ENCODE measurements at places on chromosomes 16 and 17.

DNA sequence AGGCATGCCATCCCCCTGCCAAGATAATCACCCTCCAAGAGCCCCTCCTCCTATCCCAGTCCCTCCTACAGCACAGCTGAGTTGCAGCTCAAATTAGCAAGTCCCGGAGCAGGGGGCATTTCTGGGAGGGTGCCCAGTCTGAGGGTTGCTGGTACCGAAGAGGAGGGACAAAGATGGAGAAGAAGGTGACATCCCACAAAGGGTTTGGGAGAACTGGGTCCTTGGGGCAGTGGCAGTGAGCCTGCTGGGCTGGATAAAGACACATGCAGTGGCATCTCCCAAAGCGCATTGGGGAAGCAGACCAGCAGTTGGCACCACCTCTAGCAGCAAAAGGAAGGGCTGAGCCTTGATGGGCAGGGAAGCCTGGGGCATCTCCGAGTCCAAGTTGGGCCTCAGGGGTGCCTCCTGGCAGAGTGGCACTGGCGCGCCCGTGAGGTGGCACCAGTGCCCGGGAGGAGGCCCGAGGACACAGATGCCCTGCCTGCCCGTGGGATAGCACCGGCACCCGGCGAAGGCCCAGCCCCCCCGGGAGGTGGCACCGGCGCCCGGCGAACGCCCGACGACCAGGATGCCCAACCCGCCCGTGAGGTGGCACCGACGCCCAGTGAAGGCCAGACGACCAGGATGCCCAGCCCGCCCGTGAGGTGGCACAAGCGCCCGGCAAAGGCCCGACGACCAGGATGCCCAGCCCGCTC, 622 bp downstream of the TOM1L2 start:
- no peak for DNase-seq

DNA sequence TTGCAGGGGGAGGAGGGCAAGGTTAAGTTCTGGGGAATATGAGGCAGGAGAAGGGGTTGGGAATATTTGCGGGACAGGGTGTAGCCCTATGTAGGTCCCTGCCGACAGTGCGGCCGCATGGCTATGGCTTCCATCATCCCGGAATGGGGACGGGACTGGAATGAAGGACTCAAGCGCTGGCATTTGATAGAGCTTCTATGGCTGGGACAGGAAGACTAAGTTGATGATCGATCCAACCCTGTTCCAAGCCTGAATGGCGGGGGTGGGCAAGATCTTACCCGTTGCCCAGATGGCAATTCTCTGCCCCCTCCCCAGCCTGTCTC, 47.1 kb downstream of the SRCIN1 start:
- DNase-seq, result no peak

- DNase-seq, result no peak
Observed at GRCh38 chr17:1623057-1623630, 5.5 kb downstream of the SLC43A2 start.

DNA sequence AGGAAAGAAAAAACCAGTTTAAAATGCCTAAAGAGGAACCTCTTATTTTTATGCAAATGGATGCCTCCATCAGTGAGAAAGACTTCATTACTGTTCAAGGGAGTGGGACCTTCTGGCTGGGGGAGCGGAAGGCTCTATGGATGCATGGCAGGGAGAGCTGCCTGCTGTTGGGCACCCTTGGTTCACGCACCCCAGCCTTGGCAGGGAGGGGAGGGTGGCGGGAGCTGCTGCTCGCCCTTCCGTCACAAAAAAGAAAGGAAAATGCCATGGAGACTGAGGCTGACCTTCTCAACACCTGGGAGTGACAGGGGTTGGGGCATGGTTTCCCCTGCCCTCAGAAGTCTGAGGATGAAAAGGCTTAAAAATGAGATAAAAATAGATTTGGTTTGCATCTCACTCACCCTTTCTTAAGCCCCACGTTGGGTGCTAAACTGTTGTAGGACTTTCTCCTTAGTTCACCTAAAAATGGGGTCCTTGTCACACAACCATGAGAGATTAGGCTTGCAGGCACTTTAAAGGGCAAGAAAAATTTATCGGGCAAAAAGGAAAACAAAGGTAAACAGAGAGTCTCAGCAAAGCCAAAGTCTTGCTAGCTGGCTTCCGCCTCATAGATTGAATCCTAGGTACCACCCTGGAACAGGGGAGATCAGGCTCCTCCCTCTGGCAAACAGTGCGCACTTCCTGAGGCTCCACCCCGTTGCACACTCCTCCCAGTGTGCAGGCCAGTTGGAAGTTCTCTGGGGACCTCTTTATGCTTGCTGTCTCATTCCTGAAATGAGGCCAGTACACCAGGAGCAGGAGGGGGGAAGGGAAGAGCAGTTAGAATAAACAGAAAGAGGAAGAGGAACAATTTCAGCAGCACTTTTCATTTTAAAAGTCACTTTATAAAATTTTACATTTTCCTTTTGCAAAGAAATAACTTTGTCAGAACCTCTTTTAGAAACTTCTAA, 31.6 kb downstream of the PHKB start:
- DNase-seq, result peak; percentile 26

GRCh38 chr17:81396722-81397313, 1.6 kb downstream of the BAHCC1 start:
- DNase-seq, result peak; percentile 83

GRCh38 chr17:13492737-13493122, 109.0 kb downstream of the HS3ST3A1 start:
- no peak for DNase-seq

GRCh38 chr17:82734987-82735866, at the start of gene FN3K:
FN3K (plus strand) TSS chr17:82735615; CDS start chr17:82735637, 22 bp downstream.
- DNase-seq, result peak; percentile 72

- DNase-seq, result no peak
Observed at GRCh38 chr16:75836347-75837010, 110.2 kb upstream of the CPHXL start.

GRCh38 chr17:70137451-70138230, 31.7 kb upstream of the KCNJ2 start:
- no peak for DNase-seq

DNA sequence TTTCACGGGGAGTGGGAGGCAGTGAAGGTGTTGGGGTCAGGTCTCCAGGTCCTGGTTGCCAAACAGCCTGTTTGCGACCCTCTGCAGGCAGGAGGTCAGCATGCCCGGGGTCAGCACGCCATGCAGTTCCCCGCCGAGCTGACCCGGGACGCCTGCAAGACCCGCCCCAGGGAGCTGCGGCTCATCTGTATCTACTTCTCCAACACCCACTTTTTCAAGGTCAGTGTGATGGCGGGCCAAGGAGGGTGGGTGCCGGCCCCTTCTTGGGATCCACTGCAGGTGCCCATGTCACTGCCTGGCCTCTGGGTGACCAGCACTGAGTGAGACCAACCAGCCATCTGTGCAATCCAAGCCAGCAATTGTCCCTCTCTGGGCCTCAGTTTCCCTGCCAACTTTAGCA, 21.3 kb downstream of the ADGRG5 start:
- no peak for DNase-seq

- DNase-seq, result no peak
Observed at GRCh38 chr17:38730526-38731379, 612 bp downstream of the CISD3 start.

DNA sequence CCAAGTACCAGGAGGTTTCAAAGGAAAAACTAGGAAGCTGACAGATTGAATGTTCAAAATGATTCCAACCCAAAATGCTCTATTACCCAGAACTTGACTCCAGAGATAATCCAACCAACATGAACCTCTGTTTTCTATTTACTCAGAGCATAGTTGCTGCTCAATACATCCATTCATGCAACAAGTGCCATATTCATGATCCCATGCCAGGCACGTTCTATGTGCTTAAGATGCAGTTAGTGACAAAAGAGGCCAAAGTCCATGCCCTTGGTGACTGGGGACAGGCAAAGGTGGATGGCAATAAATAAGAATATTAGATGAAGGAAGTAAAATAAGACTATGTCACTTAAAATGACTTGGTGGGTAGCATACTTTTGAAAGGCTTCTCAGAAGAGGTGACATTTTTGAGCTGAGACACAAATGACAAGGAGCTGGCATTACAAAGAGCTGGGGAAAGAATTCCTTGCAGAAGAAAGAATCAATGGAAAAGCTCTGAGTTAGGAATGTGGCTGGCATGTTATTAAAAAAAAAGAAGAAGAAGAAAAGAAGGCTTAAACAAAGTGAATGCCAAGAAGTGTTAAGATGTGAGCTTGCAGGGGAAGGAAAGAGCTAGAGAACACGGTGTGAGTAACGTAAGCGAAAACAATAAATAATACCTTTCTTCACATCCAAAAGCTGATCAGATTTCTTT, 34.5 kb downstream of the TOX3 start:
- DNase-seq, result no peak

GRCh38 chr17:15981208-15981607, 18.3 kb downstream of the ZSWIM7 start:
- DNase-seq, result no peak

DNA sequence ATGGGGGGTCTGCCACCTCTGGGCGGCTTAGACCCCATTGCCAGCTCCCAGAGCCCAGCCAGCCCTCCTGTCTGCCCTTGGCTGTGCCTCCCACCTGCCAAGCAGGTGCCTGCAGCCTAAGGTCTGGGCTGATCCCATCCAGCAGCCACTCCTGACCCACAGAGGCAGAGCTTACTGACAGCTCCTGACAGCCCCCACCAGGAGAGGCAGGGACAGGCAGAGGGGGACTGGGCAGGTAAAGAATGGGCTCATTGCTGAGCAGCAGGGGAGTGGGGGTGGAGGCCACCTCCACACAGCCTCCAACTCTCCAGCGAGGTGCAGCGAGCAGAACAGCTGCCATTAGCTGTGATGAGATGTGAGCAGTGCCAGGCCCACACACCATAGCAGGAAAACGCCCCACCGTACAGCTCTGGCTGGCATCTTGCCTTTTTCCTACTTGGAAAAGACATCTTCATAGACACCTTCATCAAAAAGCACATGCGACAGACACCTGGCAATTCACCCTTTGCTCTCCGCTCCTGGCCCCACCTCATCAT, 164.4 kb downstream of the C16orf78 start:
- no peak for DNase-seq

GRCh38 chr17:29252101-29252791, 5.6 kb downstream of the CRYBA1 start:
- peak; percentile 18 for DNase-seq

DNA sequence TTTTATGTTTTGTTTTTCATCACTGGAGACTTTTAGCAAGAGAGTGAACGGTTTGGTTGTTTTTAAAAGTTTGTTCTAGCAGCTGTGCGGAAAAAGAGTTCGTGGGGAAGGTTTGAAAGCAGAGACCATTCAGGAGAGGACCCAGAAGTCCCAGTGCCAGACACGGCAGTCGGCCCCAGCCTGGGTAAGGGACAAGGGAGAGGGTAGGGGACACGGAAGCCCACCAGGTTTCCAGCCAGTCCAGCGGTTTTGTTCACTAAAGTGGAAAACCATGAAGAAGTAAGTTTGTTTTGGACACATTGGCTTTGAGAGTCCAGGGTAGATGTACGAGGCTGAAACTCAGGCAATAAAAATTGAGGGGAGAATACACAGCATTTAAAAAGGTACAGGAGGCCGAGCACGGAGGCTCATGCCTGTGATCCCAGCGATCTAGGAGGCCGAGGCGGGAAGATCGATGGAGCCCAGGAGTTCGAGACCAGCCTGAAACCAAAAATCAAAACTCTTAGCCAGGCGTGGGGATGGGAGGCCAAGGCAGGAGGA, 56.8 kb upstream of the RPH3AL start:
- no peak for DNase-seq

- DNase-seq, result no peak
Observed at GRCh38 chr16:12111223-12111622, 134.7 kb downstream of the SNX29 start.

DNA sequence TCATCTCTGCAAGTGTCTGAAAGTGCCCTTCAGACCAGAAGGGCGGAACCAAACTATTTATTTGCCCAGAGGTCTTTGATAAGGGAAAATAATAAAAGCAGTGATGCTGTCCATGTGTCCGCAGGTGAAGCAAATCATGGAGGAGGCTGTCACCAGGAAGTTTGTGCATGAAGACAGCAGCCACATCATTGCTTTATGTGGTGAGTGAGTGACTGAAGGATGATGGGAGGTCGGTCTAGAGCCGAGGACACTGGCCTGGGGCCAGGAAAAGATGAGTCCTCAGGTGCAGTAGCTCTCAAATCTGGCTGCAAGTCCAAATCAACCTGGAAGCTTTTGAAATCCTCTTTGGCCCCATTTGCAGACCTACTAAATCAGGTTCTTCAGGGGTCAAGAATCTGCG, 6.1 kb downstream of the SGSM2 start:
- DNase-seq, result no peak

GRCh38 chr17:72004611-72005331, 116.0 kb upstream of the SOX9 start:
- no peak for DNase-seq

DNA sequence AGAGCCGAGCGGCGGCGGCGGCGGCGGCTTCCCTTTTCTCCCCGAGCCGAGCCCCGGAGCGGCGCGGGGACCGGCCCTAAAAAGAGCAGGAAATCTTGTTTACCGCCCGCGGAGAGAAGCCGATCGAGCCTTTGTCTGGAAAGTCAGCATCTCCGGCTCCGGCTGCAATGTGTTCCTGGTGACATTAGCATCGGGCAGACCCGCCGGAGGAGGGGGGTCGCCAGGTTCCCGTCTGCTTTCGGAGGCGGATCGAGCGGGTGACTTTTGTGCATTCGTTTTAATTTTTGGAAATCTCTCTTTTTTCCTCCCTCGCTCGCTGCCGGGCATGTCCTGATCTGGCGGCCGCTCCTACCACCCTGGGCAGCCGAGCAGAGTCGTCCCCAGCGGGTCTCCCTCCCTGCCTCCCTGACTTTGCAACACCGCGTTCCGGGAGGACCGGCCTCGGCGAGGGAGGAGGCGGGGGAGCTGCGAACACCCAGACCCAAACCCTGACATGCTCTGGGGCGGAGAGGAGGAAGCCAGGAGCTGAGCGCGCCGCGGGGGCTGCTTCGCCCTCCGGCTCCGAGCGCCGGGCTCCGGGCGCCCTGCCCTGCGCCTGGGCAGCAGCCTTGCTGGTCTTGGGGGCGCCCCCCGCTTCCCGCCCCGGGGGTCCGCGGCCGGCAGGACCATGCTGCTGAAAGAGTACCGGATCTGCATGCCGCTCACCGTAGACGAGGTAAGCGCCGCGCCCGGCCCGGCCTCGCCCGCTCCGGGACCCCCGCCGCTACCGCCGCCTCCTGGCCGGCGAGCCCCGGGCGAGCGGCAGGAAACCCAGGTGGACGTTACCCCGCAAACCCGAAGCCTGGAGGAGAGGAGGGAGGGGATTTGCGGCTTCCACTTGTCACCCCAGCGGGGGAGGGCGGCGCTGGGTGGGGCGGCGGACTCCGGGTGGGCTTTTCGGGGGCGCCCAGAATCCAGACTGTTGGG, 690 bp downstream of the PITPNC1 start:
- peak; percentile 59 for DNase-seq

DNA sequence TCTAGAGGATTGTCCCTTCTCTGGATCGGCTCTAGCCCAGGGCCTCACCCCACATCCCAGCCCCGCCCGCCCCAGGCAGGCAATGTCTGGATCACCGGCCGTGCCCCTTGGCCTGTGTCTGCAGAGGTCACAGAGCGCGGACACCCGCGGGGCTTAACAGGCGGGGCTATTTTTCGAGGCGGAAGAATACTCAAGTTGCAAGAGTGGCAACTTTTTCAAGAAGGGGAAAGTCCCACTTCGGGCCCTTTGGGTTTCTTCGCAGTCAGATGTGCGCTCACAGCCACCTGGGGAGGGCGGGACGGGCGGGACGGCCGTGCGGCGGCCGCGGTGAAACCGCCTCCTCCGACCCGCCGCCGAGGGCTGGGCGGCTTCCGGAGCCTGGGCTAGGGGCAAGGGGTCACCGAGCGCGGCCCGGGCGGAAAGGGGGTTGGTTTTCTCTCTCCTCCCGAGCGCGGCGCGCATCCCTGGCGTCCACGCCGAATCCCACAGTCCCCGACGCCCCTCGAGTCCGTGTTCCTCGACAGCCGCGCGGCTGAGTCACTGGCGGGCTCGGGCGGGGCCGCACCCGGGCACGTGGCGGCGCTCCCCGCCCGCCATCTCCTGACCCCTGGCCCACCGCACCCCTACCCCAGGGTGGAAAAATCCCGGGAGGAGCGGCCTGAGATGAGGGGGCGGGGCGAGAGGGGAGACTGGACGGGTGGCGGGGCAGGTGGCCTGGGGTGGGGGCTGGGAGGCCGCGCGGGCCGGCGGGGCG, 1.2 kb upstream of the PFN1 start:
- no peak for DNase-seq
